Stimulated activated CD8-positive, alpha-beta memory T cell treated with anti-CD3 and anti-CD28 coated beads, Interleukin-7, amount 100 ng/mL, for 1 hour (primary cell): ENCODE measurements at places on chromosomes 11 and 22.

- DNase-seq: no peak
Measured at GRCh38 chr22:39915295-39915726, 14.4 kb downstream of the GRAP2 start.

DNA sequence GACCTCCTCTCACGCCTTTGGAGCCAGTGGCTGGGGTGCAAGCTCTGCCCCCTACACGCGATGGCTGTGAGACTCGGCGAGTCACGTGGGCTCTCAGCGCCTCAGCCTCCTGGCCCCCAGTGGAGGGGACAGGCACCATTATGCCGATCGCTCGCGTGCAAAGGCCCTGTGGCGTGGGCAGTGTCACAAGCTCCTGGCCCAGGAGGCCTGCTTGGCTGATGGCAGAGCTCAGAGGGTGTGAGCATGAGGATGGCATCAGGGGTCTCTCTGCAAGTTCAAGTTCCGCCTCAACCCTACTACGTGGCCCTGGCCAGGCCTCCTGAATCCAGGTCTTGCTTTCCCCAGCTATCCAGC lies 90.8 kb upstream of the KCNQ1OT1 start:
- DNase-seq: no peak

- DNase-seq: no peak
Measured at GRCh38 chr11:26950260-26950719, 43.6 kb upstream of the FIBIN start.

GRCh38 chr22:46428602-46429324 lies 93.2 kb downstream of the TRMU start:
- DNase-seq: no peak

DNA sequence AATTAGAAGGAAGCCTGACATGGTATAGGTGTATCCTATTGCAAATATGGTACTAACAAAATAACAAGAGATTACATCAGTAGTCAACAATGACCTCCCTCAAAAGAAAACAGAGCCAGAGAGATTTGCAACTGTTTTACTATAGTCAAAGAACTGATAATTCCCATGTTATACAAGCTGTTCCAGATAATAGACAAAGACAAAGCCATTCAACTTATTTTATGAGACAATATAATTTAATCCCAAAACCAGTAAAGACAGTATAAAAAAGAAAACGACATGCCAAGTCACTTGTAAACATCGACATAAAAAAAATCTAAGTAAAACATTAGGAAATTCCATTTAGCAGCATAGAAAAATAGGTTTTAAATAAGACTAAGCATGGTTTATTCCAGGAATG lies 65.2 kb downstream of the PIWIL4 start:
- DNase-seq: no peak

GRCh38 chr11:13760115-13760514 lies 91.6 kb downstream of the FAR1 start:
- DNase-seq: no peak
